ENCODE measurements at places on chromosomes 6 and 20.

GRCh38 chr20:1800777-1801176, 94.4 kb upstream of the SIRPA start:
- peak; percentile 42 for DNase-seq

GRCh38 chr6:111503194-111503593, 20.2 kb upstream of the REV3L start:
- DNase-seq, result no peak

- peak; percentile 88 for DNase-seq
Measured at GRCh38 chr6:26394289-26394688, 7.8 kb upstream of the BTN3A1 start.

DNA sequence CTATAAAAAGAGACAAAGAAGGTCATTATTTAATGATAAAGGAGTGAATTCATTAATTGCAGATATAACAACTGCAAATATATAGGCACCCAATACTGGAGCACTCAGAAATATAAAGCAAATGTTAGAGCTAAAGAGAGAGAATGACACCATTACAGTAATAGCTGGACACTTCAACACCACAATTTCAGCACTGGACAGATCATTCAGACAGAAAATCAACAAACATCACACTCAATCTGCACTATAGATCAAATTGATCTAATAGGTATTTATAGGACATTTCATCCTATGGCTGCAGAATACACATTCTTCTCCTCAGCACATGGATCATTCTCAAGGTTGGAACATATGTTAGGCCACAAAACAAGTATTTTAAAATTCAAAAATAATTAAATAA, 72.7 kb downstream of the MAP7 start:
- no peak for DNase-seq

GRCh38 chr6:15485936-15486335, 176.9 kb downstream of the DTNBP1 start:
- no peak for DNase-seq

- DNase-seq, result no peak
Measured at GRCh38 chr6:81878479-81878878, 126.0 kb upstream of the TENT5A start.

DNA sequence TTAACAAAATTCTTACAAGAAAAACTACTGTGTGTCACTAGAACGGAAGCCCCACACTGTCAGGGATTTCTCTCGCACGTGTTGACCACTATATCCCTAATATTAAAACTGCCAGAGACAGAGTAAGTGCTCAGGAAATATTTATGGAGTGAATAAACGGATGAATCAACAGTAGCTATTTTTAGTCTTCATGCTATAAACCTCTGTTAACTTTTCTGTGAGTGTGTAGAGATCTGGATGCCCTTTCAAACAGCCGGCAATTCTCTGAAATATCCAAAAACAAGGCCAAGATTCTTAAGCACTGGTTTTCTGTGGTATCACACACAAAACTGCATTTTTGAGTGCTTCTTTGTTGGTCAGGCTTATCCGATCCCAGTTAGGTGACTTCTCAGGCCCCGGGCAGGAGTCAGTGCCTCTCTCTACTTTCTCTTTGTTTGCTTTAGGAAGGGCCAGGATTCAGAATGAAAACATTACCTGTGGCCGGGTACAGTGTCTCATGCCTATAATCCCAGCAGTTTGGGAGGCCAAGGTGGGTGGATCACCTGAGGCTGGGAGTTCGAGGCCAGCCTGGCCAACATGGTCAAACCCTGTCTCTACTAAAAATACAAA, 15.7 kb downstream of the ATP9A start:
- DNase-seq, result peak; percentile 79

DNA sequence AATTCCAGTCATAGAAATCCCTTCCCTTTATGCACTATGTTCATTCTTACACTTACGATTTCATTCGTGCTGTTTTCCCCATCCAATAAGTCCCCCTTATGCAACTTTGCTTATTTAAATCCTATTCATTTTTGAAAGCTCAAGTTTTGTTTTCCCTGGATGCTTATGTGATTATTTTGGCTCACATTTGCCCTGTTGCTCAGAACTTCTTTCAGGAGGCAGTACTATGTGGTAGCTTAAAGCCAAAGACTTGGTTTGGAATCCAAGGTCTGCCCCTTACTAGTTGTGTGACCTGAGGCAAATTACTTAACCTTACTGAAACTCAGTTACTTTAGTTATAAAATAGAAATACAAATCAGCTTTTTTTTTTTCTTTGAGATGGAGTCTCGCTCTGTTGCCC, 59.6 kb downstream of the MOXD1 start:
- DNase-seq, result no peak

DNA sequence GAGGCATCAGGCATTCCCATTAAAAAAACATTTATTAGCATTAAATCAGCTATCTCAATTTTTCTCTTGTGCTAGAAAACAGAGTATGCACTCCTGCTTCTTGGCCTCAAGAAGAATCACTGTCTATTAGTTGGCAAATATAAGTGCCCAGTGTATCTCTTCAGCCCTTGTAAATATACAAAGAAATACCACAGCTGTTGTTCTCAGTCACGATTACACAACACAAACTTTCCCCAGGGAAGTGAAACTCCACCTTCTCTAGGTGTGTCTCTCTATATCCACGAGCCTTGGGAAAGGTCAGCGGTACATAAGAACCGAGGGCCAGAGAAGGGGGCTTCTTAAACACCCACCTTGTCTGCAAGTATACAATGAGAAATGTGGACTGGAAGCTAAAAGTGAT, 194.7 kb downstream of the PKHD1 start:
- DNase-seq, result no peak

- no peak for DNase-seq
Measured at GRCh38 chr6:53300656-53301551, 47.8 kb downstream of the ELOVL5 start.

- DNase-seq, result no peak
Measured at GRCh38 chr6:81451787-81452186, 300.7 kb downstream of the TENT5A start.

DNA sequence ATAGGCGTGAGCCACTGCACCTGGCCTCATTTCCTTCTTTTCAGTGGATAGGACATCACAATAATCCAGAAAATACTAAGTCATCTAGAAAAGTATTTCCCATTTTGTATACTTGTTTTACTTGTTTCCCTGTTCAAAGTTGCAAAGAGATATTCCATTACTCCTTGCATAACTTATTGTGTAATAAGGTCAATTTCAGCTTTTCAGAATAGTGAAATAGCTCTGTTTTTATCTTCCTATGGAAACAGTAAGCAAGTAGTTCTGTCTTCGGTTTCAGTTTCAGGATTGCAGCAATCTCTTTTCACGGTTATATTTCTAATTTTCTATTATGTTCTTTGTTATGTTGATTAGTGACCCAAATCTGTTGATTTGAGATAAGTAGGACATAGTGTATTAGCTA, 6.0 kb downstream of the STX11 start:
- DNase-seq, result no peak

DNA sequence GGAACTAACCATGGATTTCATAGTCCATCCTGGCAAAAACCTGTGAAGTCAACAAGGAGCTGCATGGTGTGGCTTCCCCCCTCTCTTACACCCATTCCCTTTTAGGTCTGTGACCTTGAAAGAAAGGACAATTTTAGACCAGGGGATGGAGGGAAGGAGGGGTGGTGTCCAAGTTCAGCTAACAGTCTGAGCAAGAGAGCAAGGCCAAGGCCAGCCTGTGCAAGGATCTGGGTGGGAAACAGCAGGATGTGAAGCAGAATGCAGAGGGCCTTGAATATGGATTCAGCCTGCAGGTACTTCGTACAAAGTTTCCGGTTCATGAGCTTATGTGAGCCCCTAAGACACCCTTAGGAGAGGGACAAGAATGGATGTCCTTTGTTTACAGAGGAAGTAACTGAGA, 293.0 kb downstream of the KIF16B start:
- DNase-seq, result no peak

DNA sequence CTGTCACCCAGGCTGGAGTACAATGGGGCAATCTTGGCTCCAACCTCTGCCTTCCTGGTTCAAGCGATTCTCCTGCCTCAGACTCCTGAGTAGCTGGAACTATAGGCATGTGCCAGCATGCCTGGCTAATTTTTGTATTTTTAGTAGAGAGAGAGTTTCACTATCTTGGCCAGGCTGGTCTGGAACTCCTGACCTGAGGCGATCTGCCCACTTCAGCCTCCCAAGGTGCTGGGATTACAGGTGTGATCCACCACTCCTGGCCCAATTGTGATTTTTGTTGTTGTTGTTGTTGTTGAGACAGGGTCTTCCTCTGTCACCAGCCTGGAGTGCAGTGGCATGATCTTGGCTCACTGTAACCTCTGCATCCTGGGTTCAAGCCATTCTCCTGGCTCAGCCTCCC, 69.3 kb downstream of the CBFA2T2 start:
- DNase-seq, result no peak

GRCh38 chr20:63557481-63557891, 3.5 kb downstream of the FNDC11 start:
- DNase-seq, result no peak

DNA sequence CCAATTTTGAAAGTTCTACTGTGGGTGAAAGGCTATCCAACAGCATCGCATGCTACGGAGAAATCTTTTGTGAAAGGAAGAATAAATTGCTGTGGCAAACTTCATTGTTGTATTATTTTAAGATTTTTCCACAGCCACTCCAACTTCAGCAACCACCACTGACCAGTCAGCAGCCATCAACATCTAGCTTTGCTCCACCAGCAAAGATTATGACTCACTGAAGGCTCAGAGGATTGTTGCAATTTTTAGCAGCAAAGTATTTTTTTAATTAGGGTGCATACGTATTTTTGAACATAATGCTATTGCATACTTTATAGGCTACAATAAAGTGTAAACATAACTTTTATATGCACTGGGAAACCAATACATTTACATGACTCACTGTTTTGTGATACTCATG, 493.5 kb downstream of the TFAP2A start:
- no peak for DNase-seq

GRCh38 chr6:56694002-56694401, 51.3 kb upstream of the DST start:
- DNase-seq, result peak; percentile 61

GRCh38 chr20:52033313-52033712, 158.3 kb downstream of the ZFP64 start:
- no peak for DNase-seq

DNA sequence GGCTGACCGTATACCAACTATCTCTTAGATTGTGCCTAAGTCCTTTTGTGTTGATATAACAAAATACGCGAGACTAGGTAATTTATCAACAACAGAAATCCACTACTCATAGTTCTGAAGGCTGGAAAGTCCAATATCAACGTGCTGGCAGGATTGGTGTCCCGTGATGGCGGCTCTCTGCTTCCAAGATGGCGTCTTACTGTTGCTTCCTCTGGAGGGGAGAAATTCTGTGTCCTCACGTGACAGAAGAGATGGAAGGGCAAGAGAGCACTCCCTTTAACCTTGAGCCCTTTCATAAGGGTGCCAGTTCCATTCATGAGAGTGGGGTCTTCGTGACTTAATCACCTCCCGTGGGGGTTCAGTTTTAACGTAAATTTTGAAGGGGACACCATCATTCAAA, 28.1 kb downstream of the RNF144B start:
- DNase-seq, result no peak

GRCh38 chr20:15857173-15857784, 716.0 kb downstream of the KIF16B start:
- DNase-seq, result no peak

GRCh38 chr6:154721460-154721859, 11.8 kb upstream of the SCAF8 start:
- DNase-seq, result no peak

- DNase-seq, result peak; percentile 81
Measured at GRCh38 chr20:12775041-12775440, 233.7 kb upstream of the SPTLC3 start.

DNA sequence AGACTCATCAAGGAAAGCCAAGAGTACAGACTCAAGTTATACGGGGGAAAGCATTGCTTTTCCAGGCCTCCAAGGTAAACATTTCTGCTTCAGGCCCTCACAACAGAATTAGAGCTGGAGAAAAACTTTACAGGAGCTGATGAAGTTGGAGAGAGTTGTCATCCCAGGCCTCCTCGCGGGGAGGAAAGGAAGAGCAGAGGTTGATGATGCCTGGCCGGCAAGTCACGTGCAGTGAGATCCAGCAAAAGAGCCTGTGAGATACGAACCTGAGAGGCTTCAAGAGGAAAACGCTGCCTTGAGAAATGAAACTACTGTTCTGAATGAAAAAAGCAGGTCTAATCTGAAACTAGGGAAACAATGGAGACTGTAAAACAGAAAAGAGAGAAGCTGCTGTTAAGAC, 122.9 kb downstream of the FAM120B start:
- no peak for DNase-seq

- peak; percentile 56 for DNase-seq
Measured at GRCh38 chr6:33375143-33375671, 16.4 kb upstream of the KIFC1 start.

DNA sequence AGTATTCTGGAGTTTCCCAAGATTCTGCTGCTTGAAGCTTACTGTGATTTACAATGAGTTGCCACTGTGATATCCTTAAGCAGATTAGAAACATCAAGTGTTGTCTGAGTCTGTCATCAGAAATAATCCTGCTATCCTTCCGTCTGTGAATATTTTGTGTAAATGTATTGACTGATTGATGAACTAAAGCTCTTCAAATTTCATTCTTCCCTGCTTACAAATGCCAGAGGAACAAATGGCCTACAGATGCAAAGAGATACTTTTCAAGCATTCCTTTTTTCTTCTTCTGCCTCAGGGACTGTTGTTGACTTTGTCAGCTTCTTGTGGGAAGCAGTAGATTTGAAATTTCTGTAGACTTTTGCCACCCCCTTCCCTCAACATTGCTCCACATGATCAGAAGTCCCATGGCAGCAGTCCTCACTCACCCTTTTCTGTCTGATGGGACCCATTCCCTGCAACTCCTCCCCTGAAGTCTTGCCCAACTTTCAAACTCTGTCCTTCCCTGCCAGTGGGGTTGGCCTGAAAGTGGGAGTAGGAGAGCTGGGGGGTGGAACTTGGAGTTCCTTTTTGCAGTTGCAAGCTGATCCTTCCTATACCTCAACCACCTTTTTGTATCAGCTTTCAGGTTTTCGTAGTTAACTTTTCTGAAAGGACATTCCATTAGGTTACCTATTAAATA, 38.5 kb upstream of the MLIP start:
- no peak for DNase-seq

GRCh38 chr6:12163149-12163548, 127.0 kb upstream of the EDN1 start:
- no peak for DNase-seq

DNA sequence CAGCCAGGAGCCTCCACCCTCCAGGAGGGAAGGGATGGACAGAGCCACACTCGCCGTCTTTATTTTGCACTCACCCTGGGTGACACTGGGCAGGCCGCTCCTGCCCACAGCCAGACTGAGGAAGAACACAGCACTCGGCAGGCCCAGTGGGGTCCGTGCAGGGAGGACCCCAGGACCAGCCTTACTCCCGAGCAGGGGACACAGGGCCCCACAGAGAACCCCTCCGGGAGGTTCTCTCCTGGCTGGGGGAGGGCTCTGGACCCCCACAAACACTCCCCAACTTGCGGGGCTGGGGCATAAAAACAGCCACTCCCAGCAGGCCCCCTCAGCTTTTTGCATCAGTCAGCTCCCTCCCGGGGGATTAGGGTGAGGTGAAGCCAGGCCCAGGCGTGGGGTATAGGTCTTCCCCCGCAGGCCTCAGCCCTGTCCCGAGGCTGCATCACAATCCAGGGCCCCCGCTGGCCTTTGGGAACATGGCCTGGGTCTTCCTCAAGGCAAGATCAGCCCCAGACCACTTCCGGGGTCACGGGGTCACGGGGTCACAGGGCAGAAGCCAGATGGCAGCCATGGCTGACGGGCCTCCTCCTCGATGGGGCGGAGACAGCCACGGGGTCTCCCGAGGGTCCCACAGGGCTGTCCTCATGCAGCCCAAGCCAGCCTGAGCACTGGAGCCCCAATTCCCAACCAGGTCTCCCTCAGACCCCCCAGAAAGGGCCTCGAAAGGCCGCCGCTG, 3.2 kb downstream of the TNFRSF6B start:
- DNase-seq, result no peak

- no peak for DNase-seq
Measured at GRCh38 chr6:138996524-138996923, 8.5 kb upstream of the REPS1 start.
